T-cell (primary cell): ENCODE measurements at places on chromosomes 6 and 20. TPM values are rescaled to one million over a fixed set of nuclear protein-coding genes. Genes with fewer than 3 reads are reported as not detected.

FKBP1C gene
- 0.35 TPM for total RNA-seq

SLC24A3 gene
- total RNA-seq = 0.06 TPM

DNA sequence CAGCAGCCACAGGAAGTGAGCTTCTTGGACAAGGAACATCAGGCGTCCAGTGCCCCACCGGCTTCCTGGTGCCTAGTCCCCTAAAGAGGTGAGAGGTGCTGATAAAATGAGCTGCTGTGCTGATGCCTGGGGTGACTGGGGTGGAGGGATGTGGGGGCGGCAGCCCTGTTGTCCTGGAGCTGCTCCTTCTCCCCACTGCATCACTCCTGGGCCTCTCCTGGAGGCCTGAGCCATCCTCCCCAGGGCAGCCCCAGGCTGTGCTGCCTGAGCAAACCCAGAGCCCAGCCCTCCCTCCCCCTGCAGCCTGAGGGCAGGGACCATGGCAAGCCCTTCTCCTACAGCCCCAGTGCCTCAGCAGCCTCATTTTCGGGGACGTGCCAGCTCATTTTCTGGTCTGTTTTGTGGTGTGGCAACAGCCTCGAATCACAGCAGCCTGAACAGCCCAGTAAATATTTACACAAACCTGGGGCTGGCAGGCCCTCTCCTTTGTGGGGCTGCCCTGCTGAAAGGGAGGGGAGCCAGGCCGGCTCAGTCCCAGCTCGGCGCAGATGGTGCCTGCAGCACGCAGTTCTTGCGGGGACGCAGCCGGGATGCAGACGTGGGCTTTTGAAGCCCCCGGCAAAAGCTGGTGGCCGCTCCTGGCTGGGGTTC is 259.9 kb downstream of the DLL1 start:
- H3K4me1 ChIP-seq = no peaks in the 10 kb centered on the region
- no peaks in the 10 kb centered on the region for H3K36me3 ChIP-seq
- no peak overlapping the region for H3K4me3 ChIP-seq
- DNase-seq = no peak
- no peaks in the 10 kb centered on the region for H3K27me3 ChIP-seq

DNA sequence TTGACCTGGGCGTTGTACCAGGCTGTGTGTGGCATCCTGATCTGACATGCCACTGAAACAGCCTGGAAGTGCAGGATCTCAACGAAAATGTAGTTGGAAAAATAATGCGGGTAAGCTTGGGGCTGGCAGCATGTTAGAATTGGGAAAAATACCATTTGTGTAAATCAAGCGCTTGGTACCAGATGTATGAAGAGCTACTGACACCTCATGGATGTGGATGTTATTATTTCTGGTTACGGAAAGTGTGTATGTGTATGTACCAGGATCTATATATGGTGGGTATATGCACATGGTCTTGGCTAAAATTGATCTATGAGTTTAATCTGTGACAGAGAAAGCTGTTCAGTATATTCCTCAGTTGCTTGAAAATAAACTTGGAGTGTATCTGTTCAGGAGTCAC is 22.7 kb downstream of the HIVEP1 start:
- no peak overlapping the region for H3K27ac ChIP-seq
- no peaks in the 10 kb centered on the region for H3K36me3 ChIP-seq
- H3K27me3 ChIP-seq = no peaks in the 10 kb centered on the region
